Pericardium fibroblast (primary cell): ENCODE measurements at places on chromosomes 3 and 15. TPM values are rescaled to one million over a fixed set of nuclear protein-coding genes. Genes with fewer than 3 reads are reported as not detected.

The ITPKA gene
- 2.8 and 4.8 TPM in 2 replicates for total RNA-seq

The TRH gene
- total RNA-seq, result 0.85 TPM in 1 of 2 replicates, not detected in the other

The IQCF5 gene
- total RNA-seq, result not detected in 2 replicates

The CYP1A2 gene
- total RNA-seq, result not detected in 2 replicates

The TEX9 gene
- 0.23 and 2.5 TPM in 2 replicates for total RNA-seq

The SCAANT1 gene
- total RNA-seq, result not detected in 2 replicates

The GPR156 gene
- total RNA-seq, result 0.23 and 2.6 TPM in 2 replicates

The ZNF502 gene
- 4.1 and 4.6 TPM in 2 replicates for total RNA-seq

The CCDC39 gene
- total RNA-seq, result 0.23 TPM in 1 of 2 replicates, not detected in the other

The LMCD1 gene
- total RNA-seq, result 166 and 360 TPM in 2 replicates

The DZIP1L gene
- total RNA-seq, result 9.2 and 14.9 TPM in 2 replicates

The ACP3 gene
- total RNA-seq, result 2.3 and 3.3 TPM in 2 replicates

The TUBGCP4 gene
- 8.6 and 14.2 TPM in 2 replicates for total RNA-seq

The NPAP1 gene
- not detected in 2 replicates for total RNA-seq

The ESYT3 gene
- 0.85 and 1.4 TPM in 2 replicates for total RNA-seq

The RBP2 gene
- not detected in 2 replicates for total RNA-seq

The KBTBD8 gene
- total RNA-seq, result 1.6 and 2.9 TPM in 2 replicates

The LXN gene
- total RNA-seq, result 20.8 and 68.0 TPM in 2 replicates

The HLTF gene
- 15.7 and 19.4 TPM in 2 replicates for total RNA-seq

The WNT7A gene
- not detected in 2 replicates for total RNA-seq

The MAP1A gene
- total RNA-seq, result 9.7 and 25.5 TPM in 2 replicates

The ACSBG1 gene
- 0.12 TPM in 1 of 2 replicates, not detected in the other for total RNA-seq

The GLCE gene
- total RNA-seq, result 10.8 and 14.5 TPM in 2 replicates

The ZNF662 gene
- total RNA-seq, result 0.82 and 1.4 TPM in 2 replicates

The TICRR gene
- total RNA-seq, result 0.34 and 0.93 TPM in 2 replicates

The PLXNA1 gene
- total RNA-seq, result 55.0 and 70.8 TPM in 2 replicates

The CSPG5 gene
- total RNA-seq, result 0.70 TPM in 1 of 2 replicates, not detected in the other

The CNTN4 gene
- 4.9 TPM in 1 of 2 replicates, not detected in the other for total RNA-seq

The ZNF197 gene
- 11.5 and 12.7 TPM in 2 replicates for total RNA-seq

The STAG1 gene
- 18.4 and 24.3 TPM in 2 replicates for total RNA-seq

The SMAD6 gene
- 16.0 and 52.3 TPM in 2 replicates for total RNA-seq

The SLC2A2 gene
- total RNA-seq, result not detected in 2 replicates

The CPNE9 gene
- not detected in 2 replicates for total RNA-seq

The SLC6A20 gene
- not detected in 2 replicates for total RNA-seq

The ITIH4 gene
- total RNA-seq, result 0.23 TPM in 1 of 2 replicates, not detected in the other

The ALDH1L1 gene
- 4.9 and 12.6 TPM in 2 replicates for total RNA-seq

The RBPMS2 gene
- 0.35 and 0.94 TPM in 2 replicates for total RNA-seq

The MKRN2OS gene
- not detected in 2 replicates for total RNA-seq

The BCHE gene
- total RNA-seq, result 28.5 and 54.6 TPM in 2 replicates

The GPR160 gene
- 0.09 TPM in 1 of 2 replicates, not detected in the other for total RNA-seq

The LTF gene
- total RNA-seq, result not detected in 2 replicates

The SUSD5 gene
- total RNA-seq, result 4.0 and 4.8 TPM in 2 replicates

The FETUB gene
- not detected in 2 replicates for total RNA-seq

The ETV5 gene
- total RNA-seq, result 5.1 and 13.3 TPM in 2 replicates
